ENCODE measurements at places on chromosomes 4 and X. TPM values are rescaled to one million over a fixed set of nuclear protein-coding genes. Genes with fewer than 3 reads are reported as not detected.

- no peak for DNase-seq
Measured at GRCh38 chrX:40465735-40466551, 114.8 kb upstream of the ATP6AP2 start.

GRCh38 chrX:115190636-115191489 is 1.7 kb downstream of the RBMXL3 start:
- DNase-seq, result no peak

Gene MGAT4D
- not detected for total RNA-seq

DNA sequence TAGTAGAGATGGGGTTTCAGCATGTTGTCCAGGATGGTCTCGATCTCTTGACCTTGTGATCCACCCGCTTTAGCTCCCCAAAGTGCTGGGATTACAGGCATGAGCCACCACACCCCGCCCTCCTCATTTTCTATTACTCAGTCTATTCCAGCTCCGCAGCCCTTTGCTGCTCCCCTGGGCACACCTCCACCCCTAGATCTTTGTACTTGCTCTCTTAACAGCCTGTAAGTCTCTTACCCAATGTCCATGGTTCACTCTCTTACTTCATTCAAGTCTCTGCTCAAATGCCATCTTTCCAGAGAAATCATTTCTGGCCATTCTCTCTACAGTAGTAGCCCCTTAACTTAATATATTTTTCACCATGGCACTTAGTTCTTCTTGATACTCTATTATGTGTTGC is 64.7 kb downstream of the LDB2 start:
- no peak for DNase-seq

GRCh38 chr4:144591401-144591800 is 54.6 kb upstream of the HHIP start:
- no peak for DNase-seq

All from frontal cortex (tissue), 4 donors.